ENCODE measurements at places on chromosomes 7 and 10.

GRCh38 chr10:131310551-131311401, 745 bp downstream of the TCERG1L start:
- no peak for DNase-seq

GRCh38 chr10:31590023-31590800, 271.2 kb downstream of the ZEB1 start:
- DNase-seq, result no peak

DNA sequence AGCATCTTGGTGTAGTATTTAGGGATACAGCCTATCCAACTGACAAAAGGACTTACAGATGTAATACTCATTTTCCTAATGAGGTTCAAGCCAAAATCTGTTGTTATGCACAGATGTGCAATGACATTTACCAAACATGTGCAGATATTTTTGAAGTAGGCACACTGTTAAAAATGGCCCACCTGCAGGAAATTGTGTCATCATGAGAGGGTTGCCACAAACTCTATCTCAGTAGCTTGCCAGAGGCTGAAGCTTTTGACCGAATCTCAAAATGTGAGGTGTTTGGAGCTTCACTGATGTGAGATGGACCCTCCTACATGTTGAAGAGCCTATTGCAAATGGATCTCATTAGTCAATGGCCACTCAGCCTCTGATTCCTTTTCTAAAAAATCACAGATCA, 89.7 kb upstream of the CSTF2T start:
- no peak for DNase-seq

- DNase-seq, result no peak
These were observed 31.7 kb downstream of the CHST12 start for GRCh38 chr7:2435146-2435545.

- no peak for DNase-seq
These were observed 5.6 kb downstream of the PRSS2 start for GRCh38 chr7:142776206-142776844.

- DNase-seq, result no peak
These were observed 9.9 kb upstream of the SPAG6 start for GRCh38 chr10:22335173-22335933.

DNA sequence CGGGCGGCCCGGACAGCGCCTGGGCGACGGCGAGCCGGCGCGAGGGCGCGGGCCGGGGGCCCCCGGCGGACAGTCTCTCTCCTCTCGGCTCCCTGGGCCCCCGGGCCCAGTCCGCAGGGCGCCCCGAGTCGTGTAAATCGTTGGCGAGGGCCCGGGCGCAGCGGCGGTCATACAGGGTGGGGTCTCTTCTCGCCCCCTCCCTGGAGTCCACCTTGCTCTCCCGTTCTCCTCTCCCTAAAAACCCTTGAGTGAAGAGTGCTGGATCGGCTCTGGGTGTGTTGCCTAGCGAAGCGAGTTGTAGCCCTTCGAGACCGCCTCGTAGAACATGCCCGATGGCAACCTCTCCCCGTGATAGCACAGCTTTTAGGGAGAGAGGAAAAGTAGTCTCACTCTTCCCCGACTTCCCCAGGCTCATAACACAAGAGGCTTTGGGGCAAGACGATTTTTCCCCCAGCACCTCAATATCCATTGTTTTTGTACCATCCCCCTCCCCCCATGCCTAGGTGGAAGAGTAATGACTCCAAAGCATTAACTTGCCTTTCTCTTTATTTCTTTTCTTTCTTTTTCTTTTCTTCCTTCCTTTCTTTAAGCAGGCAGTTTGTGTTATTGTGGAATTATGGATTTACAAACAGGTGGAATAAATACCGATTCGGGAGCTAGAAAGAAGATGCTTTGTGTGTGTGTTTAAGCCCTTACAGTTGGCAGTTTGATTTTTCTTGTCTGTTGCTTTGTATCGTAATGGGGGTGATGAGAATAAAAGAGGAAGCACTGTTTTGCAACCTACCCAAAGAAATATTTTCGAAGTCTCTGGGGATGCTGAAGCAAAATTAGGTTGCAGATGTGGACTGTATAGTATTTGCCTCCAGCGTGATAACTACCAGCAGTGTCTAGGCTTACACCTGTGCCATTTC, 822 bp downstream of the SHOC2 start:
- no peak for DNase-seq

- no peak for DNase-seq
These were observed 104.2 kb downstream of the PRTFDC1 start for GRCh38 chr10:24848195-24848594.

DNA sequence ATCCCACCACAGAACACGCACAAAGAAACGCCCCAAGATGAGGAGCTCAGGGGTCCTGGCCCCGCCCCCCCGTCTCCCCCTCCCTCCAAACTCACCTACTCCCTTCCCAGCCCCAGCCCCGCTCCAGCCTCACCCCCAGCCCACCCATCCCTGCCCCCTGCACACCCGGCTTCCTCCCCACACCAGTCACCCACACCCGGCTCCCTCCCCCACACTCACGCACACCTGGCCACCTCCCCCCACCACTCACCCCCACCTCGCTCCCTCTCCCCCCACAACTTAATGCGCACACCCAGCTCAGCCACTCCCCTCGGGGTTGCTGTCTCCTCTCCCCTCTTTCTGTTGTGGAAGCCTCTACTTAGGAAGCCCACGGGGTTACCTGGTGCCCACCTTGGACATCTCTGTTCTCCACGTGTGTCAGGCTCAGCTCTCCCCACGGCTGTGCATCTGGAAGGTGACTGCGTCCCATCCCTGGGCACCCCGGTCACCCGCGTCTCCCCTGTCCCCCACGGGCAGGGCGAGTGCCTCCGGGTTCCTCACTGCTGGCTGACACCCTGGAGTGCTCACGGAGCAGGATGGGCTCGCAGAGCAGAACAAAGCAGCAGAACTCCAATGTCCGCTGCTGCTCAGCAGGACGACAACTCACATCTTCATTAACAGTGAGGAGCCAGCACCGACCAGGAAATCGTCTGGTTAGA, 166.8 kb downstream of the USP6NL start:
- DNase-seq, result no peak

GRCh38 chr7:2394566-2395082, 8.8 kb upstream of the CHST12 start:
- no peak for DNase-seq

GRCh38 chr7:26534649-26535482, 243.2 kb downstream of the SNX10 start:
- DNase-seq, result no peak

GRCh38 chr10:88063861-88064557, 200.6 kb downstream of the PTEN start:
- DNase-seq, result no peak

- DNase-seq, result peak; percentile 85
These were observed 137.3 kb downstream of the TCF7L2 start for GRCh38 chr10:113087165-113088029.

DNA sequence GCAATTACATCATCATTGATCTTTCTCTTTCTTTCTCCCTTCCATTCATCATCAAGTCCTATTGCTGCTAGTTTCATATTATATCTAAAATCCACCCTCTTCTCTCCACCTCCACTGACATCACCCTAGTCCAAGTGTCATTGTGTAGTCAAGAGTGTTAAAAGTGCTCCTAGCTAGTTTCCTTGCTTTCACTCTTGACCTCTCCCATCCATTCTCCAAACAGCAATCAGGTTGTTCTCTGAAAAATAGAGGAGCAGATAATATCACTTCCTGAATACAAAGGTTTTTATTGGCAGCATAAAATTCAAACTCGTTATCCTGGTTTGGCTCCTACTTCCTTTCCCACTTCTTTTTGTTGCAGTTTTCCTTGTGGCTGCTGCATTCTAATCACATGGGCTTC, 61.6 kb upstream of the PHF14 start:
- no peak for DNase-seq

DNA sequence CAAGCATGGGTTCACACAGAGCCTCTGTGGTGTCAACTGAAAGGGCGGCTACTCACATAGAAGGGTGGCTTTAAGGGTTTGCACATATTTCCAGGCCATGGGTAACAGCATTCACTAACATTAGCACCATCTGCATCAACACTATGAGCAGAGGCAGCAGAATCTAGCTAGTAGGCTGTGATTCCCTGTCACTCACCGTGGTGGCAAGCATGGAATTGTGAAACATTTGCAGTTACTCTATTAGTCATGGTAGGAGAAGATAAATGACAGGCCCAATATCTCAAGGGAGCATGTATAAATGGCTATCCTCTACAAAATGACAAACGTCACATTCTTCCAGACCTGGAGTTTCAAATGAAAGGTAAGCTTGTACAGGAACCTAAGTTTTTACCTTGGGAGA, 32.2 kb upstream of the CUBN start:
- DNase-seq, result no peak

GRCh38 chr10:9636216-9636615, 1381.5 kb upstream of the CELF2 start:
- no peak for DNase-seq

DNA sequence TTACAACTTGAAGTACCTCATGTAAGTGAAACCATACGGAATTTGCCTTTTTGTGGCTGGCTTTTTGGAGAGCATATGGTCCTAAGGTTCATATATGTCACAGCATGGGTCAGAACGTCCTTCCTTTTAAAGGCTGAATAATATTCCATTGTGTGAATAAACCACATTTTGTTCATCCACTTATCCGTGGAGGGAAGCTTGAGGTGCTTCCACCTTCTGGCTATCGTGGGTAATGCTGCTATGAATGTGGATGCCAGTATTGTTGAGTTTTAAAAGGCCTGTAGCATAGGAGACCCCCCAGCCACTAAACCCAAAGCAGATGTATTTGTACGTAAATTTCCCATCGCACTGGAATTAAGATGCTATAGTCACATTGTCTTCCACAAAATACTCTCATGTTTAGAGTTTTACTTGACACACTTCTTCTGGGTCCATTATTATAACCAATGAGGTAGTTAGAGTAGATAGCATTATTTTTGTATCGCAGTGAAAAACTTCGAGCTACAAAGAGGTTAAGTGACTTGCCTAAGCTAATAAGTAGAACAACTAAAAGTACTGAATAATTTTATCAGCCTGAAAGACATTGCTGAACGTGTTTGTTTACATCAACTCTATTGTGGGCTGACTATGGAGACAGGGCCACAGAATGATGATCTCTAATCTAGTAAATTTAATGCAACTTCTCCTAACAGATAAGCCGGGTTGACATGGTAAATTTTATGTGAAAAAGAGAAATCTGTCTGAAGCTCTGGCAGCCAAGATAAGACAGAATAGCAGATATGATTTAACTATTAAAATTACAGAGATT, 183.0 kb upstream of the CTBP2 start:
- no peak for DNase-seq

DNA sequence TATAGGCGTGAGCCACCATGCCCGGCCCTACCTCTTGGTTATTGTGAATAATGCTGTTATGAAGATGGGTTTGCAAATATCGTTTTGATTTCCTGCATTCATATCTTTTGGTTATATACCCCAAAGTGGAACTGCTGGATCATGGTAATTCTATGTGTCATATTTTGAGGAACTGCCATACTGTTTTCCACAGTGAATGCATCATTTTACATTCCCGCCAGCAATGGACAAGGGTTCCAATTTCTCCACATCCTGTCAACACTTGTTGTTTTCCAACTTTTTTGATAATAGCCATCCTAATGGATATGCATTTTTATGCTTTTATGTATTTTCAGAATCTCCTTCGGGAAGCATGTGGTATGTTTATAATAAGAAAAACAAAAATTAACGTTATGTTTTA, 128.2 kb downstream of the KCNMA1 start:
- no peak for DNase-seq

DNA sequence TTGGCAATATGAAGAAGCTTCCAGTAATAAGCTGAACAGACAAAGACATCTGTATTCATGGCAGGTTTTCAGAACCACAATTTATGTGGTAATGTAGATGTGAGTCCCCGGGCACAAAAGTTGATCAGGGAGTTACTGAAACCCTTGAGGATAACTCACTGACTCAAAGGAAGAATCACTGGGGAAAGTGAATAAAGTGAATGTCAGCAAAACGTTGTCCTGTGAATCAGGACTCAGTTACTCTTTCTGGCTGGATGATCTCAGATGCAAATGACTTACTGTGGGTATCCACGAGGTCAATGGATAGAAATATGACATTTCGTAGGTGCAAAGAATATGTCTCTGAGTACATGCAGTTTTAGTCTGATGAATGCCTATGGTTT, 172.8 kb upstream of the CTBP2 start:
- no peak for DNase-seq

DNA sequence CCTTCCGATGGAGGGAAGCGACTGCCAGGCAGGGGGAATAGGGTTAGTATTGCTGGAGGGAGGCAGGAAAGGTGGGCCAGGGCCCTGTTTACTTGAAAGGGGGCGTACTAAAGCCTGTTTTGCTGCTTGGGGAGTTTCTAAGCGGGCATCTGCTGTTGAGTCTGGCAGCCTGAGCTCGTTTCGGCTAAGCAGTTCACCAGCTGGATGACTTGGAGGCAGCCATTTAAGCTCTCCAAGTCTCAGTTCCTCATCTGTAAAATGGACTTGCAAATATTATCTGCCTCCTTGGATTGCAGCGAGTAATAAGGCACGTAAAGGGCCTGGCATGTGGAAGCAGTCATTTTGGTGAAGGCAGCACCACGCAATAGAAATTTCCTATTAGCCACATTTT, 44.0 kb downstream of the LDB3 start:
- DNase-seq, result no peak

DNA sequence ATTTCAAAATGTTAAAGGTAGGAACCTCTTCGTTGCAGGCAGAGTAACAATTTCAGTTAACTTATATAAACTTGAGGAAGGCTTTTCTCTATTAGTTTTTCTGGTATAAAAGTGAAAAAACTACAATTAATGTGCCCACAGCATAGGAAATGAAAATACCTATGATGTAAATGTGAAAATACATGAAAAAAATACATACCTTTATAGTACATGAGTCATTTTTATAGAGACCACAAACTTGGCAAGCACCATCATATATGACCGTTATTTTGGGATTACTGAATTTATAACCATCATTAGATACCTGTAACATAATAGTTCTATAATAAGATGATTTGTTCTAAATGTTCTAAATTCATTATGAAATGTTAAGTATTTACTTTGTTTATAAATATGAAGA, 42.7 kb downstream of the VWDE start:
- no peak for DNase-seq

DNA sequence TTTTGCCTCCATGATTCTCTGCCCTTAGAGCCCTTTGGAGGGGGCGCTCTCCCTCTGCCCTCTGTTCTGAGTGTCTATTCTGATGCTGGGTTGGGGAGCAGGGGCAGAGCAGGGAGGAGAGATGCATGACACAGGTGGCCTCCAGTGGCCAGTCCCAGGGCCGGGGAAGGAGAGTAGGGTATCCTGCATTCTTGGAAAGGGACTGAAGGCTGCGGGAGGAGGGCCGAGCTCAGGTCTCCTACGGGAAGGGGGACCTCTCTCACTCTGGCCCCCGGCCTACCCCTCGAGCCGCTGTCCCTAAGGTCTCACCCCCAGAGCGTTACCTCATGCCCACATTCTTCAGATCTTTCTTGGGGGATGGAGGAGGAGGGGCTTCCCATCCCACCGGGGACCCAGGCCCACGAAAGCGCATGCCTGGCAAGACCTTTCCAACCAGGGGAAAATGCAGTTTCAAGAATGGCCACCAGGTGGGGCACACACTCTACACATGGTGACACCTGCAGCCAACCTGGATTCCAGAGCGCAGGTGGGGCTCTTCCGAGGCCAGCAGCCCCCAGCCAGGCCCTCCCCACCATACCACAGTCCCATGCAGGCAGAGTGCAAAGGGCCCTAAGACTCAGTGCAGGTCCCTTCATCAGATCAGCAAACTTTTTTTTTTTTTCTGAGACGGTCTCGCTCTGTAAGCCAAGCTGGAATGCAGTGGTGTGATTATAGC, 86.4 kb downstream of the MYL10 start:
- no peak for DNase-seq

Data from RWPE2 (cell line).